ENCODE measurements at places on chromosomes 4 and X.
A peak's percentile ranks its signal among the peaks of the same experiment; 100 is the strongest.

DNA sequence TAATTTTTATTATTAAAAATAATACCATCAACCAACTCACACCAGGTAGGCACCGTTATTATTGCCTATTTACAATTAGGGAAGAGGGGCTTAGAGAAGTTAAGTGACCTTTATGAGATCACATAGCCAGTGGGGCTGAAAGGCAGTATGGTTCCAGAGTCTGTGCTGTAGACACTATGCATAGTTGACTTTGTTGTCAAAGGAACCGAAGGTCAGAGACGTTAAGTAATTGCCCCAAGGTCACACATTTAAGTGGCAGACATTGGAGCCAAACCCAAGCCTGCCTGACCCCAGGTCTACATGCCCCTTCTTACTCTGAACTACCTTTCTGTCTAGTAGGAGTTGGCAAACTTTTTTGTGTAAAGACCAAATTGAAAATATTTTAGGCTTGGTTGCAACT, 36.4 kb downstream of the RHOH start:
- no peak for DNase-seq

DNA sequence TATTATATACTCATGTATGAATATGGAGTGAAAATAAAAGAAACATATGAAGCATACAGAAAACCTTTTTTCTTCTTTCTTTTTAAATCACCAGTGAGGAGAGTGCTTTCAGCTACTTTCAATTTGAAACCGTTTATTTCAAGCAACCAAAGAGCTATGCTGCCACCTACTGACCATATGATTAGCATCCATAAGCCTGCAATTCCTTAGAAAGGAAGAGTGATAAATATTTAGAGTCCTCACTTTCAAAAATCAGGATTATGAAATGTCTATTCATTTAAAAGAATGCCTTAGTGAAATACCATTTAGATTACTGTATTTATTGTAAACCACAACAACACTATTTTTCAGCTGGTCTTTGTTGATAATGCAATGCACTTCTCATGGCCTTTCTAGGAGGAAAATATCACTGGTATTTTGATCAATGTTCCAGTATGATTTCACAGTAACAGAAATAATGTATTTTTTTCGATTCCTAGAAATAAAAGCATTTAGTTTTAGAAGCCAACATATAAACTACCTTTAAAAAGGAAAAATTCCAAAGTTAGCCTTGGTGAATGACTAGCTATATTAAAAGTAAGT, 667.6 kb downstream of the PCDH18 start:
- DNase-seq: peak; percentile 14

DNA sequence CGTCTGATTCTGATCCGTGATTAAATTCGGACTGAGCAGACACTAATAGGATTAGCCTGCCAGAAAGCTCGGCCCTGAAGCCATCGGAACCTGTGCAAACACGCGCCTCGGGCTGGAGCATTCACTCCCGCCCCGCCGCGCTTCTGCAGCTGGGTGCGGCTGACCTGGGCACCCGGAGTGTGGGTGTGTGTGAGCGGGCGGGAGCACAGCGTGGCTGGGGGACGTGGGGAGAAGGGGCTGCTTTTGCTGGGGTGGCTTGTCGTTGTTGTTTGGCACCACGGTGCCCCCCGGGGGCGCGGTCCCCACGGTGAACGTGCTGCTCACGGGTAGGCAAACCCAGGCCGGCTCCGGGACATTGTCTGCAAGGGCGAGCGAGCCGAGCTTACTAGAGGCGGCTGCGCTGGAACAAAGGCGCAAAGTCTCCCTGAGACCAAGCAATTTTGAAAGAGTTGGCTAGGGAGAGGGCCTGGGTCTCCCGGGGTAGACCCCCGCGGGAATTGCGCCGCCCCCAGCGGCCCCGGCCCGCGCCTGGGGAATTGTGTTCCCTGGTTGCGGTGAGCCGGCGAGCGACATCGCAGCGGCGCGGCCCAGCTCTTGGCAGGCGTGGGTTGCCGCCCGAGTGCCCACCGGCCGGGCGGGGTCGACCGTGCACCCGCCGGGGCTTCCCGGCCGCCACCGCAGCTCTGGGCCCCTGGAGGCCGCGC, 1.4 kb downstream of the MAMLD1 start:
- no peak for DNase-seq

DNA sequence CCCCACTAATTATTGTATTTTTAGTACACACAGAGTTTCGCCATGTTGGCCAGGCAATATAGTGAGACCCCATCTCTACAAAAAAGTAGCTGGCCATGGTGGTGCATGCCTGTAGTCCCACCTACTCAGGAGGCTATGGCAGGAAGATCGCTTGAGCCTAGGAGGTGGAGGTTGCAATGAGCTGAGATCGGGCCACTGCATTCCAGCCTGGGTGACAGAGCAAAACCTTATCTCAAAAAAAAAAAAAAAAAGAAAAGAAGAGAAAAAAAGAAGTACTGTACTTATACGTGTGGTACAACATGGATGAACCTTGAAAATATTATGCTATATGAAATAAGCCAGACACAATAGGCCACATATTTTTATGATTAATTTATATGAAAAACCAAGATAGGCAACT, 9.9 kb upstream of the WDR45 start:
- no peak for DNase-seq

- no peak for DNase-seq
Measured at GRCh38 chr4:147463065-147463464, 17.8 kb upstream of the EDNRA start.

DNA sequence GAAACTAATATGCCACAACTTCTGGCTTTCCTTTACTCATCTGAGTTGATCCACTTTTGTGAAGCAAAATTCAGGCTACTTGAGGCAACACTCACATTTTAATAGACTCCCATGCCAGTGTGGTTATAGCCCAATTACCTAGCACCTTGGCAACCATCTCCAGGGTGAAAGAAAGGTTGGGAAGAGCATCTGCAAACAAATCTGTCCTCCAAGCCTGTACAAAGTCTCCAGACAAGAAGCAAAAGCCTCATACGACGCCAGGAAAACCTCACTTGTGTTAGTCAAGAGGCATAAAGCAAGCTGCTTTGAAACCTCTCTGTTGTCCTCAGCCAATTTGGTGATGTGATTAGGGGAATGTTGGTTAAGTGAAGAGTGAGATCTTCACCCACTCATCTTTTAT, 246.6 kb downstream of the THOC2 start:
- DNase-seq: no peak

- DNase-seq: no peak
Measured at GRCh38 chr4:183284258-183284785, 35.8 kb downstream of the CLDN22 start.

GRCh38 chr4:150960079-150960478, 55.0 kb downstream of the LRBA start:
- no peak for DNase-seq

GRCh38 chr4:112520598-112521122, 4.7 kb upstream of the NEUROG2 start:
- no peak for DNase-seq

DNA sequence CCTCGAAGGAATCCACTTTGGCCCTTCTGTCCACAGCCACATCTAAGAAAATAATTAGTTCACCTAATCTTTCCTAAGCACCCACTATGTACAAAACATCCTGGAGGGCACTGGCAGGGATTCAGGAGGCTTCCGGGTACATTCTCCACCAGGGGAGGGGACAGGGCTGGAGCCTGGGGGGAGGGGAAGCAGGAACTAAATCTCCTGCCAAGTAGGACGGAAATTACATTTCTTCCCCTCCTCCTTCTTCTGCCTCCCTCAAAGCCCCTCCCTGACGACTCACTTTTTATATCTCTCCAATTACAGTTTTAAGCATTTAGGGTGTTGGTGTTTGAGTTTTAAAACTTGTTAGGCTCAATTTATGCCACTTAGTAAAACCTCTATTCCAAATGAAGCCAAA, 203.1 kb downstream of the BCOR start:
- DNase-seq: no peak

GRCh38 chr4:176436293-176436973, 116.7 kb downstream of the SPCS3 start:
- DNase-seq: no peak

- DNase-seq: no peak
Measured at GRCh38 chrX:94366616-94367015, 692.6 kb downstream of the FAM133A start.

DNA sequence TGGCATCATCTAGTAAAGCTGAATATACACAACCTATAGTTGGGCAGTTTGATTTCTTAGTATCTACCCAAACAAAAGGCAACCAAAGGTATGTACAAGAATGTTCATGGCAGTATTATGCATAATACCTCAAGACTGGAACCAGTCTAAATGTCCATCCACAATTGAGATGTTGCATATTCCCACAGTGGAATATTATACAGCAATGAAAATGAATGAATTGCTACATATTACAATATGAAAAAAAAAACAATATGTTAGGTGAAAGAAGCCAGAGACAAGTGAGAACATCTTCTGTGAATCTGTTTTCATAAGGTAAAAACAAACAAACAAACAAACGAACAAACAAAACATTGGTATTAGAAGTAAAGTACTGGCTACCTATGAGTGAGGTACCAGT, 11.6 kb upstream of the RAB28 start:
- no peak for DNase-seq

- no peak for DNase-seq
Measured at GRCh38 chr4:42632653-42633382, 24.1 kb downstream of the ATP8A1 start.

DNA sequence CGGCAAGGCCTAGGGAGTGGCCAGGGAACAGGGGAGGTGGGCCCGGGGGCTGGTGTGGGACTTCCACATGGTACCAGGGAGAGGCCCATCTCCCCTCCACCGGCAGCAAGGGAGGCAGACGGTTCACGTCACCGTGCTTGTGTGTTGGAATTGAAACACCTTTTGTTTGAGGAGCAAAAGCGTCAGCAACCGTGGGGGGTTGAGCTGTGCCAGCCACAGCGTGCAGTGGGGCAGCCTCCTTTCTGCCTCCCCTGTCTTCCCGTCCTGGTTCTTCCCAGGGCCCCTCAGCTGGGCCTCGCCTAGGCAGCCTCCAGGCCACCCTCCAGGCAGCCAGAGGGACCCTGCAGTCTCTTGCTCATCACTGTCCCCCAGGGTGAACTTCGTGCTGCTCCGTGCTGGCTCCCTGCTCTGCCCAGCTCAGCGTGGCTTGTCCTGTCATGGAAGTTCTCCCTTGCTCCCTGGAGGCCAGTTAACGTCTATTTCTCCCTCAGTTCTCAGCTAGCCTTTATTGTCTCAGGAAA, 32.1 kb upstream of the HGFAC start:
- DNase-seq: no peak

DNA sequence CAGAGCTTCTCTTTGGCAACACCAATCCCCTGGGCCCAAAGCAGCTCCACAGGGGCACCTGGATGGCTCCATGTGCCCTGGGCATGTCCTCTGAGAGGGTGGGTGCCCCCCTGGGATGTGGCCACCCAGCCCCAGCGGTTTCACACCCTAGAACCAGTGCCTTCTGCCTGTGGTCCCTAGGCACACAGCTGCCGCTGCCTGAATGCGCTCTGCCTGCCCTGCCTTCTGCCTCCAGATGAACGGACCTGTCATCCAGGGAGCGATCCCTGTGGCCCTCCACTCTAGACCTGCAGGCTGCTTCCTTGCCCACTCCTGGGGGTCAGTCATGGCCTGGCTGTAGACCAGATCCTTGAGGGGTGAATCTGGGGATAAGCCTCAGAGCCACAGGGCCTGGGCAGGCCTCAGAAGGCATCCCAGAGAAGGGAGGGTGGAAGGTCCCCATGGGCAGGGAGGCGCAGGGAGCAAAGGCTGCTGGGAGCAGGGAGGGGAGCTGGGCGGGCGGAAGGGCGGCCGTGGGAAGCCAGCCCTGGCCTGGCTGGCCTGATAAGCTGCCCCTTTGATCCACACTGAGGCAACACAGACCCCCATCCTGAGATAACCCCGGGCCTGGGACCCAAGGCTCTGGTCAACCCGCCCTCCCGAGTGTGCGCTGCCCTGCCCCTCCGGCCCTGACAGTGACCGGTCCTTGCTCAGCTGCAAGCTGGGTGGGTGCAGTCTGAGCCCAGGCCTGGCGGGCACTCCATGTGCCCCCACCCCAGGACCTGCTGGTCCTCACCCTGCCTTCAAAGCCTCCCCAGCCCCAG, 8.1 kb upstream of the FGFR3 start:
- DNase-seq: no peak

DNA sequence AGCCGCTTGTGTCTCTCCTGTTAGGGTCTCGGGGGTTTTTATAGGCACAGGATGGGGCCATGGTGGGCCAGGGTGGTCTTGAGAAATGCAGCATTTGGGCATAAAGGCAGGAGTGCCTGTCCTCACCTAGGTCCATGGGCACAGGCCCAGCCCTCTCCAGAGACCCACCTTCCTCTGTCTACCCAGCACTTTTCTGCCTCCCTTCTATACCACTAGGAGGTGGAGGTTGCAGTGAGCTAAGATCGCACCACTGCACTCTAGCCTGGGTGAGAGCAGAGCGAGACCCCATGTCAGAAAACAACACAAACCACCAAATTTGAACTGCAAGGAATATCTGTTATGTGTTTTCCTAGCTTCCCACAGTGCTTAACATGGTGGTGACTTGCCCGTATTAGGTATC, 38.0 kb downstream of the MOB1B start:
- no peak for DNase-seq

DNA sequence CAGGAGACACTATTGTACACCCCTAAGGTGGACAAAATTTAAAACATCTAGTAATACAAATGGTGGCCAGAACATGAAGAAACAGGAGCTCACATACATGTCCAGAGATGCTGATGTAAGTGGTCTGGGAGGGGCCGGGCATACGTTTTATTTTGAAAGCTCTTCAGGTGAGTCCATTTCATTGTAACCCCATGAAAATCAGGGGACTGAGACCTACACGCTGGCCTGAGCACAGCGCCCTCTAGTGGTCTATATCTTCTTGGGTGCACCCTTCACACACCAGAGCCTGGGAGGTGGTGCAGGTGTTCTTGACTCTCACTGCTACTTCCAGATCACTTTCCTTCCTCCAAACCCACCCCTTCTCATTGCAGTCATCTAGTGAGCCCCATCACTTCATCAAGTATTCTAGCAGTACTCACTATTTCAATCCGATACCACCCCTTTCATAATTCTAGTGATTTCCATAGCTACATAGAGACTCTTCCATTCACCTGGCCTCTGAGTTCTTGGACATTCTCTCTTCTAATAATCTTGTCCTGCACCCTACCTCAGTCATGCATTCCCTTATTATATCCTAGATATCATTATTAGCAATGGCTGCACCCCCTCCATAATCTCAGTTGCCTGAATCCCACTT, 4.3 kb upstream of the TLR6 start:
- DNase-seq: no peak

GRCh38 chrX:143461606-143462005, 55.7 kb downstream of the SPANXN3 start:
- no peak for DNase-seq

GRCh38 chrX:139932901-139933796, at the start of gene ATP11C:
Gene ATP11C (minus strand): TSS chrX:139933053. CDS start chrX:139932042, 1,011 bp downstream.
- peak; percentile 70 for DNase-seq

- no peak for DNase-seq
Measured at GRCh38 chr4:80093563-80093962, 20.5 kb upstream of the ANTXR2 start.

DNA sequence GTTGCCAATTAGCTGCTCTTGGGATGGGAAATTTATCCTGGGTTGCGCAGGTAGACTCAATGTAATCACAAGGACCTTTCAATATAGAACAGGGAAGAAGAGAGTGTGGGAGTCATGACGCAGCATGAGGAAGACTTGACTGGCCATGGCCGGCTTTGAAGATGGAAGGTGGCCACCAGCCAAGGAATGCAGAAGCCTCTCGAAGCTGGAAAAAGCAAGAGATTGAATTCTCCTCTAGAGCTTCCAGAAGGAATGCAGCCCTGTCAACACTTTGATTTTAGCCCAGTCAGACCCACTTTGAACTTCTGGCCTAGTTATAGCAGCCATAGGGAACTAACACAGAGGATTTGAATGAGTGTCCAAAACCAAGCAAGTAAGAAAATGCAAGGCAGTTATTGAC, 14.7 kb upstream of the SH3KBP1 start:
- DNase-seq: no peak

Data from NCI-H1930 (cell line).